GM23248 (cell line): ENCODE measurements at places on chromosomes 6 and 20. TPM values are rescaled to one million over a fixed set of nuclear protein-coding genes. Genes with fewer than 3 reads are reported as not detected.

Gene TSPO2
- total RNA-seq: not detected in 2 replicates

Gene SEL1L2
- total RNA-seq: not detected in 2 replicates

Gene ABRACL
- total RNA-seq: 12.9 and 17.1 TPM in 2 replicates

Gene NEURL2
- 4.3 and 8.3 TPM in 2 replicates for total RNA-seq

Gene KIF6
- total RNA-seq: 0.22 and 0.51 TPM in 2 replicates

Gene CNR1
- not detected in 2 replicates for total RNA-seq

Gene WFDC10B
- total RNA-seq: not detected in 2 replicates

Gene HDGFL1
- not detected in 2 replicates for total RNA-seq

DNA sequence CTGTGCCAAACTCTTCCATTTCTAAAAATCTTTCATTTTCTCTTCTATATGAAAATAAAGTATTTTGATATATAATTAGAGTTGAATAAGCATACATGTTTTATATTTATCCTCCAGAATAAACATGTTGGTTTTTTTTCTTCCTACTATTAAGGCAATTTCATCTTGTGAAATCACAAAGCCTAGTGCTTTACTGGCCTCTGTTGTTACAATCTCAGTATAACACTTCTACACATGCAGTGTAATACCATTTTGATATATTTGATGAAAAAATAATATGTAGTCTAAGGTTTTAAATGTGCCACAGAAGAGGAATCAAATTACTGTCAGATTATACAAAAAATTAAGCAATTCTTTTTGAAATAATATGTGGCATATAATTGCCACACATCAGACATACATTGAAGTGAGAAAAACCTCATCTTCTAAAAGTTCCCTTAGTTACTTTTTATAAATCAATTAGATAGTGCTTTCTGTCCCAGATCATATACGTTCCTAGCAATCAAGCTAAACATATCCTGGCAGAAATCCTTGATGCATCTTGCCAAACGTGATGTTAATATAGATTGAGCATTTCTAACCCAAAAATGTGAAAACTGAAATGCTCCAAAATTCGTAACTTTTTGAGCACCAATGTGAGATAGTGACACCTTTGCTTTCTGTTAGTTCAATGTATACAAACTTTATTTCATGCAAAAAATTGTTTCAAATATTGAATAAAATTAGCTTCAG is 225.1 kb upstream of the MANEA start:
- no peaks in the 10 kb centered on the region for H3K27me3 ChIP-seq
- no peaks in the 10 kb centered on the region for H3K4me1 ChIP-seq
- DNase-seq: no peak
- H3K27ac ChIP-seq: no peak overlapping the region
- no peak overlapping the region for H3K4me3 ChIP-seq

- no peak for DNase-seq
- no peaks in the 10 kb centered on the region for H3K4me1 ChIP-seq
- no peaks in the 10 kb centered on the region for H3K27me3 ChIP-seq
- H3K27ac ChIP-seq: no peak overlapping the region
- H3K4me3 ChIP-seq: no peak overlapping the region
Measured at GRCh38 chr6:164693944-164694343, 615.5 kb downstream of the C6orf118 start.

GRCh38 chr20:24616258-24617079 is 147.0 kb downstream of the SYNDIG1 start:
- H3K4me1 ChIP-seq: no peaks in the 10 kb centered on the region
- H3K27me3 ChIP-seq: peaks cover 13% of the 10 kb centered on the region; the same call in 1 of the 2 replicates
- H3K27ac ChIP-seq: no peak overlapping the region
- no peak overlapping the region for H3K4me3 ChIP-seq

DNA sequence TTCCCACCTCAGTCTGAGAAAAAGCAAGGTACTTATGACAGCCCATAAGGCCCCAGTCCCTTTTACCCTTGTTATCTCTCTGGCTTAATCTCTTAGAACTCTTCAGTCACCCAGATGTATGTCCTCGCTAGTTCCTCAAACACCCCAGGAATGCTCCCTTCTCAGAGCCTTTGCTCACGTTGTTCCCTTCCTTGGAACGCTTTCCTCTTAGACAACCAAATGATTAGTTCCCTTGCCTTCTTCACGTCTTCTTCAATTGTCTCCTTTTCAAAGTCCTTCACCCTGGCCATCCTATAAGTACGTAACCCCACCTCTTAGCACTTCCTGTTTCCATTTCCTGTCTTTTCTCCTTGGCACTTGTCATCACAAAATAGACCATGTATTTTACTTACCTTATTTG is 1.1 kb upstream of the APOBEC2 start:
- DNase-seq: no peak
- no peaks in the 10 kb centered on the region for H3K27me3 ChIP-seq
- H3K27ac ChIP-seq: no peak overlapping the region

GRCh38 chr20:53921443-53921973 is 148.9 kb downstream of the BCAS1 start:
- no peak overlapping the region for H3K4me3 ChIP-seq
- no peak overlapping the region for H3K27ac ChIP-seq
- H3K36me3 ChIP-seq: no peaks in the 10 kb centered on the region
- H3K27me3 ChIP-seq: no peaks in the 10 kb centered on the region

DNA sequence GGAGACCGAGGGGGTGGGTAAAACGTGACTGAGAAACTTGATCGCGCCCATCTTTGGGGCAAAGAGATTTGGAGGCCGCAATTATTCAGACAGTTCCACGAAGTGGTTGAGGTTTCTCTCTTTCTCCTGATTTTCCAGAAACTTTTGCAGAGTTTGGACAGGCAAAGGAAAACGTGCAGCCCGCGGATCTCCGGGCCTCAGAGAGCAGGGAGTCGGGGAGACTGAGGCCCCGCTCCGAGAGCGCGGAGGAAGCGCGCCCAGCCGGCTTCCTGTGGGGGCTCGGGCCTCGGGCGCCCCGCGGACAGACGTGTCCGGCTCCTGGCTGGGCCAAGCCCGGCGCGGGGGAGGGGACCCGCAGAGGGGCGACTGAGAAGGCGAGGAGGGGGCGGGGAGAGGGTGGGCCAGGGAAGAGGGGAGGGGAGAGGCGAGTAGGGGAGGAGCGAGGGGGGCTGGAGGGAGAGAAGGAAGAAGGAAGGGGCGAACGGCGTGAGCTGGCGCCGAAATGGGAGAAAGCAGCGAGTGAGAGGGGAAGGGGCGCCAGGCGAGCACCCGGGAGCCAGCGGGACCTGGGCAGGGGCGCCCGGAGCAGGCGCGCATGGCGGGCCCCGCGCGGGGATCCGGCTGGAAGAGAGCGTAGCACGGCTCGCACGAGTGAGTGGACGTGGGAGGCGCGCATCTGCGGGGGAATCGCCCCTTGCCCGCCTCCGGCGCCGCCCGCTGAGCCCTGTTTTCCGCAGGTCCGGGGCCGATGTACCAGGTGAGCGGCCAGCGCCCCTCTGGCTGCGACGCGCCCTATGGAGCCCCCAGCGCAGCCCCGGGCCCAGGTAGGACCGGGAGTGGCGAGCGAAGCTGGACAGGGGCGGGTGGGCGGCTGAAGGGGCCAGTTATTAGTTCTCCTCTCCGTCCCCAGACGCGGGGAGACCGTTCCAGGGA is at the start of gene MDFI:
Gene MDFI (plus strand): TSS at position 467 of the 933 bp plus-strand sequence. CDS start 282 bp downstream, at position 749.
- H3K4me1 ChIP-seq: peaks cover 5% of the 10 kb centered on the region; the same call in 1 of the 2 replicates
- H3K27me3 ChIP-seq: peaks cover 63% of the 10 kb centered on the region
- no peak within 1 kb of the TSS for H3K4me3 ChIP-seq

- peaks cover 24% of the 10 kb centered on the region; the same call in 1 of the 2 replicates for H3K36me3 ChIP-seq
- no peak for DNase-seq
- no peaks in the 10 kb centered on the region for H3K4me1 ChIP-seq
Measured at GRCh38 chr20:35551503-35551902, 9.6 kb downstream of the ERGIC3 start.

DNA sequence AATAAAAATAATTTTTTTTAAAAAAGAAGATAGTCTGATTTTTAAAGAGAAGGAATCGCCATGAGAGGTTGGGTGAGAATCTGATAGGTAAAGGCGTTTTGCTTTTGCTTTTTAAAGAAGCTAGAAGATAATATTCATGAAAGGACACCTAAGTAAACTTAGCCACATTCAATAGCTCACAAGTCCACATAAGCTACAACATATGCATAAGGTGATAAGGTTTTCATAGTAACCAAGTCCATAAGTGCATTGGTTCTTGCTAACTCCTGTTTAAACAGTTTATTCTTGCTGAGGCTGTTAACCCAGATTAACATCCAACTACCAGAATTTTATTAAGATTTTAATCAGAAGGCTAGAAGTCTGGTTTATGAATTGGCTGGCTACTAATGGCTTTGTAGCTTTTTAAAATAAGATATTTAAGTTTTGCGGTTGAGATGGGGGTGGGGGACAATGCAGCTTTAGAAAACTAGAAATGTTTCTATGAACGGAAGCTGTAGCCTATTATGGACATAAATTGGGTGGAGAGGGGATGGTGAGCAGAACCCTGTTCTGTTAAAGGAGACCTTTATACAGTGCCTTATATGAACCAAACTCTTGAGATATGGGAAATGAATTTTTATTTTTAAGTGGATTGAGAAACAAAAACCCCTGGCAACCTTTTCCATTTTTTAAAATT is 235.1 kb downstream of the ZFAND3 start:
- H3K4me3 ChIP-seq: no peak overlapping the region
- H3K27ac ChIP-seq: no peak overlapping the region
- no peaks in the 10 kb centered on the region for H3K27me3 ChIP-seq

- H3K27ac ChIP-seq: no peak overlapping the region
- peaks cover 14% of the 10 kb centered on the region for H3K4me1 ChIP-seq
Measured at GRCh38 chr6:159004592-159004991, 4.6 kb upstream of the RSPH3 start.

DNA sequence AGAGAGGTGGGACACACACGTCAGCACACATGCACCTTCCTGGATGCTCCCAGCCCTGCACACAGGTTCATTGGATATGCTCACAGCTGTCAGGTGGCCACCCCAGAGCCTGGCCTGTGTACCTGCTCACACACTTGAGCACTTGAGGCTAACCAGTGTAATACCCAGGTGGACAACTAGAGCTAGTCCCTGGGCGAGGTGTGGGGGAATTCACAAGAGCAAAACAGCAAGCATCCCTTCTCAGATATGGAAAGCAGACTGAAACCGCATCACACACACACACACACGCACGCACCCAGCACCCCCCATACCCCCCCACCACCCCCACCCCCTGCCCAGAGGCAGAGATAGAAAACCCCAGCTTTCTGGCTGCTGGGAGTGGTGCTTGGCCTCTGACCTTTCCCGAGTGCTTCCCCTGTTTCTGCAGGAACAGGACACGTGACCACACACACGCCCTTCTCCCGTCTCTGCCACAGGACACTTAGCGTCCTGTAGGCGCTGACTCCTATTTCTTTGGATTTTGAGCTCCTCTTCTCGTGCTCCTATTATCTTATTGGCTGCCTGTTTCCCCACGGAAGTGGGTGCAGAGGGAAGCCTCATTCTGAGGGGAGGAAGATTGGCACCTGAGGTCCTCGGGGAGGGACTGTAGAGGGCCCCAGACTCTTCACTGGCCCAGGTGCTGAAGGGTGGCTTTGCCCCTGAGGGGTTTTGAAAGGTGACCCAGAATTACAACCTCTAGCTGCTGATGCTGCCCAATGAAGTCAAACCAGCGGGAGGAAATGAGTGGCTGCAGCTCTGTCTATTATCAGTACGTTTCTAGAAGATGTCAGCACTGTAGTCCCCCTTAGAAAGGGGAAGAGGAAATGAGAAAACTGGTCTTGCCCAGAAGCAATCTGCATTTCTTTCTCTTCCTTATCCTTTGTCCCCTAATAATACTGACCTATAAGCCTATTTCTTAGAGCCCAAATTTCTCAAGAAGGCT is 65.8 kb downstream of the SYTL3 start:
- peaks cover 8% of the 10 kb centered on the region for H3K4me1 ChIP-seq
- no peak for DNase-seq
- H3K4me3 ChIP-seq: no peak overlapping the region
- H3K27ac ChIP-seq: no peak overlapping the region

GRCh38 chr6:5846335-5846734 is 160.4 kb downstream of the NRN1 start:
- H3K27me3 ChIP-seq: peaks cover 36% of the 10 kb centered on the region
- H3K4me3 ChIP-seq: no peak overlapping the region
- H3K36me3 ChIP-seq: no peaks in the 10 kb centered on the region

GRCh38 chr6:161200610-161201370 is 73.1 kb downstream of the AGPAT4 start:
- peaks cover 8% of the 10 kb centered on the region; the same call in 1 of the 2 replicates for H3K4me1 ChIP-seq
- H3K27me3 ChIP-seq: no peaks in the 10 kb centered on the region

DNA sequence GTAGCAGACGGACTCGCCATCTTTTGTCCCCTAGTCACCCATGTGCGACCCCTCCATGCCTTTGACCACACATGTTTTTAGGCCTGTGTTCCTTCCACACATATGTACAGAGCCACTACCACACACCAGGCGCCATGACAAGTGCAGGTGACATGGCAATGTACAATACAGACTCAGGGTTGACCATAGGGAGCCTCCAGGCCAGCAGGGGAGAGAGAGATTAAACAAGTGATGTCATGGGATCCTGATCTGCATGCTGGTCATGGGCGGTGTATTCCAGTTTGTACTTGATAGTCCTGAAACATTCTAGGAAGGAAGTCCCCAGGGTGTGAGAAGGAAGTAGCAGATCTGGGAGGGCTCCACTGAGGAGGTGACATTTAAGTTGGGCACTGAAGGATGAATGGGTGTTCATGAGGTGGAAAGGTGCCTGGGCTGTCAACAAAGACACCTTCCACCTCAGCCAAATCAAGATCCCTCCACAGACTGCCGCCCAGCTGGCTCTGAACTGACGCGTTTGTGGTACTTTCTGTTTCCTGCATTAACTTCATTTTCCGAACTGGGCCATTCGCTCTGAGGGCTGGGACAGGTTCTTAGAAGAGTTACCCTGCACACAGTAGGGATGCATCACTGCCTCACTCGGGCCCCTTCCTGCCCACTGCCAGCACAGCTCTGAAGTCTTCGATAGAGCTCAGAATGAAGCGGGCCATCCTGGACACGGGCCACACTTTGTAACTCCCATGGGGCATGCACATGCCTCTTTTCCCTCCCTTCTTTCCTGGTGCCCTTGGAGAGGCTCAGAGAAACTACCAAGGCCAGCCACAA is 94.0 kb downstream of the NOL4L start:
- no peaks in the 10 kb centered on the region for H3K36me3 ChIP-seq
- H3K4me1 ChIP-seq: no peaks in the 10 kb centered on the region
- no peak for DNase-seq
- no peak overlapping the region for H3K27ac ChIP-seq
- no peak overlapping the region for H3K4me3 ChIP-seq
- H3K27me3 ChIP-seq: no peaks in the 10 kb centered on the region

GRCh38 chr20:38872036-38872435 is 54.2 kb upstream of the FAM83D start:
- no peak overlapping the region for H3K27ac ChIP-seq
- DNase-seq: no peak
- no peaks in the 10 kb centered on the region for H3K36me3 ChIP-seq
- peaks cover 13% of the 10 kb centered on the region for H3K27me3 ChIP-seq

DNA sequence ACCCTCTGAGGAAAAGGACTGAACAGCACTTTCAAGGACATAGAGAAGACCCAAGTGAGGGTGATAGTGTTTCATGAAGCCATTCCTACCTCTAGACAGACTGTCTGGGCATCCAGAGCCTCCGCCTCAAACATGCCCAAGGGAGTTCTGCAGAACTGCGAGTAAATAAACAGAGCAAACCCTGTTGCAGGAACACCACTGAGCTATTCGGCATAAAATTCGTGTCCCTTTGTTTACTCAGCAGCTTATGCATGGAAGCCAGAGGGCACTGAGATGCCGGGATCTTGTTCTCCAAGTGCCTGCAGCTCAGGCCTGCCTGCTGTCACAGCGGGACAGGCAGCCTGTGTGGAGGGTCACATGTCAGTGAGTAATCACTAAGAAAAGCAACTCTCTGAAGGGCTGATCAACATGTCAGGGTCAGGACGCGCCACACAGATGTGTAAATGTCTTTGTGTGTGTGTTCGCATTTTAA is 164.9 kb upstream of the HEY2 start:
- H3K36me3 ChIP-seq: no peaks in the 10 kb centered on the region
- DNase-seq: no peak
- no peaks in the 10 kb centered on the region for H3K4me1 ChIP-seq
- no peak overlapping the region for H3K27ac ChIP-seq
- no peaks in the 10 kb centered on the region for H3K27me3 ChIP-seq
